A549 treated with Mapracorat at 1 μM for 4 hours (cell line): ENCODE measurements at places on chromosomes 5 and 9. TPM values are rescaled to one million over a fixed set of nuclear protein-coding genes. Genes with fewer than 3 reads are reported as not detected.

LECT2 gene
- total RNA-seq = not detected in 5 replicates

KIAA0825 gene
- total RNA-seq = 0.29 to 0.66 TPM (median 0.62 TPM) in 5 replicates

NR5A1 gene
- 0.06 to 0.23 TPM (median 0.15 TPM) in 3 of 5 replicates, not detected in the others for total RNA-seq

IFNA21 gene
- not detected in 5 replicates for total RNA-seq

PDGFRB gene
- 0.16 to 0.56 TPM (median 0.22 TPM) in 5 replicates for total RNA-seq

SLC6A18 gene
- total RNA-seq = not detected in 5 replicates

SHC3 gene
- total RNA-seq = 0.19 to 0.64 TPM (median 0.44 TPM) in 5 replicates

TMED9 gene
- 270 to 298 TPM (median 275 TPM) in 5 replicates for total RNA-seq

UBAP1 gene
- 45.8 to 53.4 TPM (median 48.7 TPM) in 5 replicates for total RNA-seq

ASPN gene
- not detected in 5 replicates for total RNA-seq

OTP gene
- 0.05 to 0.13 TPM (median 0.08 TPM) in 5 replicates for total RNA-seq

UBTD2 gene
- 12.8 to 16.5 TPM (median 14.7 TPM) in 5 replicates for total RNA-seq

MEIKIN gene
- not detected in 5 replicates for total RNA-seq

SPATA31C1 gene
- not detected in 5 replicates for total RNA-seq

ALDH1A1 gene
- 4,422 to 5,926 TPM (median 5,467 TPM) in 5 replicates for total RNA-seq

CRB2 gene
- 0.06 to 0.15 TPM (median 0.10 TPM) in 5 replicates for total RNA-seq

GABRA6 gene
- not detected in 5 replicates for total RNA-seq

PDE8B gene
- total RNA-seq = 1.4 to 1.7 TPM (median 1.7 TPM) in 5 replicates

MYOT gene
- not detected in 5 replicates for total RNA-seq

PFN3 gene
- total RNA-seq = not detected in 5 replicates

MAMDC4 gene
- total RNA-seq = 1.6 to 5.3 TPM (median 3.7 TPM) in 5 replicates

PCDHB4 gene
- 0.07 to 0.13 TPM (median 0.09 TPM) in 4 of 5 replicates, not detected in the other for total RNA-seq

NUTM2G gene
- total RNA-seq = not detected in 5 replicates

ZNG1F gene
- total RNA-seq = 20.1 to 40.1 TPM (median 28.8 TPM) in 5 replicates

PLPPR1 gene
- not detected in 5 replicates for total RNA-seq

ELAVL2 gene
- total RNA-seq = not detected in 5 replicates

DENND1A gene
- 9.5 to 11.4 TPM (median 10.4 TPM) in 5 replicates for total RNA-seq

SMIM32 gene
- total RNA-seq = not detected in 5 replicates
